HFF-Myc (cell line): ENCODE measurements at places on chromosomes 7 and 10.

DNA sequence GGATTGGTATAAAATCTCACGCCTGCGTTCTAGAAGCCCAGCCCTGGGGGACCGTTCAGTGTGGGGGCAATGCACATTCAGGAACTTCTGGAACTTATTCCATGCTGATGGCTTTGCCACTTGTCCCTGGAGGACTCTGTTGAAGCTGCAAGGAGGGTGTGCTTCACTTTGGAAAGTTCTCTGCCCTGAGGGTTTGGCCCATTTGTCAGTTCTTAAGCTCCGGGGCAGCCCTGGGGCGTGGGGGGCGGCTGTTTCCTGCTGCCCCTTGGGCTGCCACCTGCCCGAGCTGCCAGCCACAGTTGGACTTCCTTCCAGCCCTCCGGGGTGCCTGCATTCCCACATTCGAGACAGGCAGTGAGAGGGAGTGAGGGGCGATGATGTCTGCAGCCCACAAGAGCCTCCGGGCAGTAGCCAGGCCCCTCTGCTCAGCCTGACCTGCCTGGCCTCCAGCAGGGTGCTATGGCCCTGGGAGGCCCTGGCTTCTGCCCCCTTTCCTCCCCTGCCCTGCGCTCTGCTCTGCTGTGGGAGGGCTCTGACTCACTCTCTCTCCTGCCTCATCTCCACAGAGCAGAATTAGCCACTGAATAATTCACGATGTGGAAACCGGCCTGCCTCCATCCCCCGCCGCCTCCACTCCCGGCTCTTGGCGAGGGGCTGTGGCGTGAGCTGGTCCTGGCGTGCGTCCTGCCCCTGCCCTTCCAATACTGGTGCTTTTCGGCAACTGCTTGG, 1.9 kb downstream of the TTYH3 start:
- no peak for DNase-seq

GRCh38 chr7:142153400-142153799, 41.9 kb downstream of the MGAM2 start:
- DNase-seq, result no peak

DNA sequence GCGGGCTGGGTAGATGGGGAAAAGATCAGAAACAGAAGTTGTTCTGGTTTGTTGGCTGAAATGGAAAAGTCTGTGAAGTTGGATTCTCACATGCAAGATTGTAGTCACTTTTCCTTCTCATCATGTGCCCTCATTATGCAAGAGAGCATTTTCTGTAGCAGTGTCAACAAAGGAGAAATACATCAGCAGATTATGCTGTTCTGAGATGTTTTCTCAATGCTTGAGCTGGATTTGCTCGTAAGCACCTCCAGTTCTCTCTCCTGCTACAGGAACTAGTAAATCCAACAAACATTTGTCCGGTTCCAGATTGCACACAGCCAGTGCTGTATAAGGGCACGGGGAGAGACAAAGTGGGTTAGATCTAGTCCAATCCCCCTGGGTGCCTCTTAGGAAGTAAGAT, 90.0 kb downstream of the GATA3 start:
- DNase-seq, result no peak

DNA sequence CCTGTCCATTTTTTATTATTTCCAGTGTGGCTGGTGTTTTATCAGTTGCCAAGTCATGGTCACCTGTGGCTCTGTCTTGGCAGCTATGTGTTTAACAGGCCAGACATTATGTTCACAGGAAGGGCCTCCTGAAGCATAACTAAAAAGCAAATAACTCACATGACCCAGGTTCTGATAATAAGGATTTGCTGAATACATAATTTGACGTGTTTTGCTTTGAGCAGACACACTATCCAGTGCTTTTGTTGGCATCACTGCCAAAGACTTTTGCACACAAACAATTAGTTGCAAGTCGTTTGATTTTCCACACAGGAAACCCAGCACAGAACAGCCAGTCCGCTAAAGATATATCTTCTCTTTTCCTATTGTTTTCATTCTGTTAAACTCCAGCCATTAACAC, 173.6 kb downstream of the ARL4A start:
- DNase-seq, result no peak

DNA sequence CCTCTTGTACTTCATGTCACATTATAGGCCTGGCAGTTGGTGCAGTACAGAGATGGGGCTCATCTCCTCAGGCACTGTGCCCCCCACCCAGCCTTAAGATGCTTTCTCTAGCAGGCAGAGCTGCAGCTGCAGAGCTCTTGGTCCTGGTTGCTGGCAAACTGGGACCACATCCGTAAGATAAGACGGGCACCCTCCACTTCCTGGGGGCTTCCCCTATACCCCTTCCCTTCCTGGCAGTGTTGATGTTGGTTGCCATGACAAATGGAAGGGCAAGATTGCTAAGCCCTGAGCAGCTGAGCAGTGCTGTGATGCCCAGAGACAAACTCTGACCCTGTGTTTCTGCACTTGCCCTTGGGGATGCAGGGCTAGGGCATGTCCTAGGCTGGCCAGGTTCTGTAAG, 103.4 kb upstream of the ANLN start:
- no peak for DNase-seq

GRCh38 chr10:117536072-117536865, 6.3 kb upstream of the EMX2 start:
- DNase-seq, result no peak

- DNase-seq, result no peak
Observed at GRCh38 chr10:6701289-6701688, 121.2 kb upstream of the PRKCQ start.

- DNase-seq, result no peak
Observed at GRCh38 chr10:47164126-47164799, 135.7 kb upstream of the GDF10 start.

- DNase-seq, result peak; percentile 53
Observed at GRCh38 chr7:27745064-27745583, 5.2 kb downstream of the TAX1BP1 start.

- DNase-seq, result no peak
Observed at GRCh38 chr10:27857616-27858015, 112.0 kb upstream of the MKX start.

DNA sequence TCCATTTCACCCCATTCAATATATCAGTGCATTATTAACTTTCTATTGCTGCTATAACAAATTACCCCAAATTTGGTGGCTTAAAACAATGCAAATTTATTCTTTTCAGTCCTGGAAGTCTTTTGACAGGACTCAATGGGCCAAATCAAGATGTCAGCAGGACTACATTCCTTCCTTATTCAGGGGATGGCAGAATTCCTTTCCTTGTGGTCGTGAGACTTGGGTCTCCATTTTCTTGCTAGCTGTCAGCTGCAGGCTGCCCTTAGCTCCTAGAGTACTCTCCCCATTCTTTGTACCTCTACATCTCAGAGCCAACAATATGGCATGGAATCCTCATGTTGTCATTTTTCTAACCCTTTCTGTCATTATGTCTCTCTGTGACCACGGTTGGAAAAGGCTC, 310.6 kb downstream of the HDAC9 start:
- DNase-seq, result no peak

GRCh38 chr7:51590746-51591145, 274.1 kb upstream of the COBL start:
- DNase-seq, result no peak

GRCh38 chr10:116574797-116575196, 16.0 kb upstream of the PNLIPRP1 start:
- DNase-seq, result no peak

- DNase-seq, result no peak
Observed at GRCh38 chr10:131901181-131901829, 497 bp downstream of the PPP2R2D start.

- DNase-seq, result no peak
Observed at GRCh38 chr10:86775056-86775869, 18.8 kb downstream of the BMPR1A start.
